ENCODE measurements at places on chromosomes 5 and 9.

DNA sequence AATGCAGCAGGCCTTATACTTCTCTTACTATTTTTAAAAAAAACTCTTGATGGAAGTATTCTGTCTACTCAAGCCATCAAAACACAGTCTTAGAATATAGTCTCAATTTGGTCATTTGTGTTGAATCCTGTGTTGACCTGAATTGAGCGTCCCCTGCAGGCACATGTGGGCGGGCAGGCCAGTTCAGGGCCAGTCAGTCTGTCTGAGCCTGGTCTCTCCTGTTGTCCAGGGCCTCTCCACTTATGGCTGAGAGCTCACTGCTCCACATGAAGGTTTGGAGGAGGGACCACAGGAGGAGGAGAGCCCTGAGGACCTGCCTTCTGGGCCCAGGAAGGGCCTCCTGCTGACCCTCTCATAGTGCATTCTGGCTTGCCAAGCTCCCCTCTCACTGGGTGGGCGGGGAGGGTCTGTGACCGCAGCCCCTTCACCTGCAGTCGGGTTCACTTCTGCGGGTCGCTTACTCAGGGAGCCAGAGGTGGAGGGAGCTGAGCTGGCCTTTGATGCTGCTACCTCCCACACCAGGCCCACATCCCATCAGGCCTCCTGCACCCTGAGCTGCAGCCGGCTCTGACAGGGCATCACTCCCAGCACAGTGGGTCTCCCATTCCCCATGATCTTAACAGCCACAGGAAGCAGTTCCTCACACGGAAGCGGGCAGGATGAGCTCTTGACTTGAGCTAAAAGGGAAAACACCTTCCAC lies 178.2 kb upstream of the S1PR3 start:
- DNase-seq, result no peak

GRCh38 chr9:130991778-130992681 lies 16.9 kb upstream of the LAMC3 start:
- DNase-seq, result no peak

DNA sequence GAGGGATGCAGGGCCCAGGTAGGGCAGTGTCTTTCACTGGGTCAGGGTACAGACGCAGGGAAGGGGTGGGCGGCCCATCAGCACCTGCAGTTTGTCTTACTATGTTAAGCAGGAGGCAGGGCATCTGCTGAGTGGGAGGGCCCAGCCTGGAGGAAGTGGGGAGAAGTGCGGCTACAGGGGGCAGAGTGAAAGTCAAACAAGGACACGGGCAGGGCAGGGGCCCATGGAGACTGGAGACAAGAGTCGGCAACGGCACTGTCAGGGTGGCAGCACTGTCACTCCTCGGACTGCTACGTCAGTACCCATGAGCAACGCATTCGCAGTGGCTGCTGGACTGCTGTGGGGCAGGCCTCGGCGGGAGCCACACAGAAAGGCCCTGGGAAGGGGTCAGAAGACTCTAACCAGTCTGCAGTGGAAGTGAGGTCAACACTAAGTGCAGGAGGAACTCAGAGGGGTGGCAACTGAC lies 19.7 kb downstream of the CAMSAP1 start:
- no peak for DNase-seq

DNA sequence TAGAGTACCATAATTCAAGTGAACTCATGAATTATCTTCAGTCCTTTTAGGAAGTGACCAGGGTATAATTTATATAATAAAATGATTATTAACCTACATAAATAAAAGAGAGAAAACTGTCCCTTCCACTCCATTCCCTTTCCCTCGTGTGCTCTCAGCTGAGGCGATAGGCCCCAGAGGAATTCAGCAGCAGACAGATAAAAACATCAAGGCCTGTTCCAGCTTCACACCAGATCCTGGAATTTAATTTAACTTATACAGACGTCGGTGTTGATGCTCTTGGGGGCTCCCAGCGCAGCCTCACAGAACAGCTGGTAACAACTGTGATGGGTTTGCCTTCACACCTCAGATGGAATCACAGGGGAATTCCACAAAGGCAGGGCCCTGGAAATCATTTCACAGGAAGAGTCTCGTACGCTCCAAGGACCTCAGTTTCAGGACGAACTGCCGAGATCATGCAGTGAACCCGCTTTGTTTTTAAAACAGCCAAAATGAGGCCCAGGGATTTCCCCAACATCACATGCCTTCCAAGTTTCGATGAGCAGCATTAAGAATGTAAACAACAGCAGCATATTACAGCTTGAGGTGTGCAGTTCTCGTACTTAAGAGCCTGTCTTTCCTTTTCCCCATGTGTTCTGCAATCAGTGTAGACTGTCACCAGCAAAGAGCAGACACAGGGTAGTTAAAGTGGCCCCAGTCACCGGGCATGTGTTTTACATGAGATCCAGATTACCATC lies 73.6 kb upstream of the ALDH1B1 start:
- peak; percentile 35 for DNase-seq

GRCh38 chr9:114496011-114496410 lies 9.3 kb downstream of the WHRN start:
- no peak for DNase-seq

- no peak for DNase-seq
Observed at GRCh38 chr9:87682618-87683017, 43.3 kb upstream of the CTSL start.

- DNase-seq, result peak; percentile 56
Observed at GRCh38 chr9:69569738-69570451, 102.3 kb downstream of the APBA1 start.

DNA sequence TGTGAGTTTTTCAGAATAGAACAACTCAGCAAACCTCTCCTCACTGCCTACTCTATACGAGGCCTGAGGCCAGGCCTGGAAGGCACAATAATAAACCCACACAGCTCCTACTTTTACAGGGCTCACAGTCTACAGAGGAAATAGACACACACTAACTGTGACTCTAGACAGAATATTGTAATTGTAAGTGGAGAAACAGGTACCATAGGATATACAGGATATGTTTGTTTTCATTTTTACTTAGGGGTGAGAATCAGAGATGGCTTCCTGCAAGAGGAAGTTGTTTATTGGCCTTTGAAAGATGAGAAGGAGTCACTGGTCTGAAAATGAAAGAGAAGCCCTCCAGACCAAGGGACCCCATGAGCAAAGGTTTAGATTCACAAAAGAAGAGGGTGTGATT lies 35.8 kb upstream of the TGFBR1 start:
- DNase-seq, result no peak

GRCh38 chr5:132528021-132528420 lies 15.3 kb downstream of the IL5 start:
- DNase-seq, result no peak

DNA sequence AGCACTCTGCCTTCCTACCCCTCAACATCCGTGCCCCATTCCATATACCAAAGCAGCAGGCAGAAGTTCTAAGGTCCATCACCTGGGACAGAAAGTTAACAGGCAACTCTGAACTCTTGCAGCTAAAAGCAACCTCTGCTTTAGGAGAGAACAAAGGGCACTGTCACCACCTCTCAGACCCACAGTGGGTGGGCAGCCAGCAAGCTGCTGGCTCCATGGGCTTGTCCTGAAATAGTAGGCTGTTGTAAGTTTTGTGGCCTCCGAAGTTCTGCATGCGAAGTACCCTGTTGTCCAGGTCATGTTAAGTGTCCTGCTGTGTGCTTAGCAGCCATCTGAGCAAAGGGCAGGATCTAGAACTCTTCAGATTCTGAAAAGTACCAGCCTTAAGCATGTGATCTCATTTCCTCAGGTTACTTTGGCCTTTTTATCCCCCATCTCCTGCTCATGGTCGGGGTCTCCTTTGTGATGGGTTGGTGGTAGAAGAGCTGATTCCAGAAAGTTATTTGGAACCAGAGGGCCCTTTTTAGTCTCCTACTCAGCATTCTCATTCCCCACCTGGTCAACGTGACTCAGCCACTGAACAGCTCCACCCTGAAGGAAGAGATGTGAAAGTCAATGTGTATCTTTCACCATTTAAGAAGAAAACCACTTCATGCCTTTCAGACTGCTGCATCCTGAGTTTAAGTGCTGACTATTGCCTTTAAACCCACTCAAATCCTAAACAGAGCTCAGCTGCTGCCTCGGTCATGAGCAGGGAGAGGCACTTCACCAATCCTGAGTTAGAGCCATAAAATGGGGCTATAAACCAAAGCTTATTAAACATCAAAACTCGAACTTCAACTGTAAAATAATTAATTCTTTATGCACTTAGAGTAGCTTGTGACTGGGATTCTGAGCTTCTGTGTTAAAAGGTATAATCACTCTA lies 121.4 kb downstream of the DPYSL3 start:
- DNase-seq, result no peak

- peak; percentile 6 for DNase-seq
Observed at GRCh38 chr9:95193067-95193466, 124.4 kb downstream of the FANCC start.

Measured in ACHN (cell line).